Camera-type eye (tissue), 1 donor: ENCODE measurements at places on chromosomes 13 and 19. TPM values are rescaled to one million over a fixed set of nuclear protein-coding genes. Genes with fewer than 3 reads are reported as not detected.

The THSD8 gene
- not detected for total RNA-seq

The ASF1B gene
- 8.1 TPM for total RNA-seq

The TTC9B gene
- 5.7 TPM for total RNA-seq

The B3GNT3 gene
- total RNA-seq: 1.2 TPM

The TIMM44 gene
- total RNA-seq: 52.4 TPM

The FPR1 gene
- 1.5 TPM for total RNA-seq

The KATNAL1 gene
- 47.8 TPM for total RNA-seq

The CEACAM21 gene
- total RNA-seq: 2.1 TPM

The IZUMO2 gene
- not detected for total RNA-seq

The BEST2 gene
- 0.55 TPM for total RNA-seq

The FGF21 gene
- total RNA-seq: not detected

The OLFM4 gene
- total RNA-seq: 4.1 TPM

The HSD17B14 gene
- total RNA-seq: 13.8 TPM

The ZNF524 gene
- total RNA-seq: 10.4 TPM

The EBI3 gene
- total RNA-seq: 0.77 TPM

The IFNL1 gene
- not detected for total RNA-seq

The ATP7B gene
- total RNA-seq: 21.9 TPM

The PRRG2 gene
- total RNA-seq: 0.77 TPM

The NFIX gene
- 122 TPM for total RNA-seq

The ITGBL1 gene
- total RNA-seq: 30.7 TPM

The SIGLEC12 gene
- not detected for total RNA-seq

The CPT1C gene
- 40.4 TPM for total RNA-seq

The PALM gene
- 145 TPM for total RNA-seq

The FCER2 gene
- total RNA-seq: not detected

The ZNF229 gene
- total RNA-seq: 17.2 TPM

The KLK2 gene
- not detected for total RNA-seq

The SHISA2 gene
- 41.9 TPM for total RNA-seq

The PTGIR gene
- 2.5 TPM for total RNA-seq

The MADCAM1 gene
- total RNA-seq: 1.3 TPM

The PCP2 gene
- total RNA-seq: 12.3 TPM

The KIR3DL2 gene
- not detected for total RNA-seq

The MRPL34 gene
- total RNA-seq: 57.7 TPM

The MED4 gene
- total RNA-seq: 46.1 TPM

The CPB2 gene
- total RNA-seq: not detected
